ENCODE measurements at places on chromosomes 2 and 18. TPM values are rescaled to one million over a fixed set of nuclear protein-coding genes. Genes with fewer than 3 reads are reported as not detected.

The DIPK1C gene
- not detected for total RNA-seq

The LRRTM1 gene
- not detected for total RNA-seq

The DSG4 gene
- not detected for total RNA-seq

The FOXI3 gene
- total RNA-seq, result not detected

The REG1A gene
- not detected for total RNA-seq

The ERICH2 gene
- not detected for total RNA-seq

The CRACDL gene
- total RNA-seq, result not detected

The SLC8A1 gene
- 8.3 TPM for total RNA-seq

The FNDC4 gene
- total RNA-seq, result 1.2 TPM

The PMAIP1 gene
- 39.8 TPM for total RNA-seq

The TEKT4 gene
- not detected for total RNA-seq

The CARF gene
- total RNA-seq, result 2.6 TPM

The SP5 gene
- total RNA-seq, result not detected

Measured in HT1080 (cell line).